ENCODE measurements at places on chromosomes 3 and 15.

DNA sequence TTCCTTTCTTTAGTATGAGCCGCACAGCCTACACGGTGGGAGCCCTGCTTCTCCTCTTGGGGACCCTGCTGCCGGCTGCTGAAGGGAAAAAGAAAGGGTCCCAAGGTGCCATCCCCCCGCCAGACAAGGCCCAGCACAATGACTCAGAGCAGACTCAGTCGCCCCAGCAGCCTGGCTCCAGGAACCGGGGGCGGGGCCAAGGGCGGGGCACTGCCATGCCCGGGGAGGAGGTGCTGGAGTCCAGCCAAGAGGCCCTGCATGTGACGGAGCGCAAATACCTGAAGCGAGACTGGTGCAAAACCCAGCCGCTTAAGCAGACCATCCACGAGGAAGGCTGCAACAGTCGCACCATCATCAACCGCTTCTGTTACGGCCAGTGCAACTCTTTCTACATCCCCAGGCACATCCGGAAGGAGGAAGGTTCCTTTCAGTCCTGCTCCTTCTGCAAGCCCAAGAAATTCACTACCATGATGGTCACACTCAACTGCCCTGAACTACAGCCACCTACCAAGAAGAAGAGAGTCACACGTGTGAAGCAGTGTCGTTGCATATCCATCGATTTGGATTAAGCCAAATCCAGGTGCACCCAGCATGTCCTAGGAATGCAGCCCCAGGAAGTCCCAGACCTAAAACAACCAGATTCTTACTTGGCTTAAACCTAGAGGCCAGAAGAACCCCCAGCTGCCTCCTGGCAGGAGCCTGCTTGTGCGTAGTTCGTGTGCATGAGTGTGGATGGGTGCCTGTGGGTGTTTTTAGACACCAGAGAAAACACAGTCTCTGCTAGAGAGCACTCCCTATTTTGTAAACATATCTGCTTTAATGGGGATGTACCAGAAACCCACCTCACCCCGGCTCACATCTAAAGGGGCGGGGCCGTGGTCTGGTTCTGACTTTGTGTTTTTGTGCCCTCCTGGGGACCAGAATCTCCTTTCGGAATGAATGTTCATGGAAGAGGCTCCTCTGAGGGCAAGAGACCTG is 13.2 kb downstream of the GREM1 start:
- peak; percentile 68 for DNase-seq

GRCh38 chr15:70633103-70633831 is 130.1 kb downstream of the UACA start:
- DNase-seq: no peak

GRCh38 chr3:183181606-183182005 is 19.1 kb upstream of the LAMP3 start:
- no peak for DNase-seq

DNA sequence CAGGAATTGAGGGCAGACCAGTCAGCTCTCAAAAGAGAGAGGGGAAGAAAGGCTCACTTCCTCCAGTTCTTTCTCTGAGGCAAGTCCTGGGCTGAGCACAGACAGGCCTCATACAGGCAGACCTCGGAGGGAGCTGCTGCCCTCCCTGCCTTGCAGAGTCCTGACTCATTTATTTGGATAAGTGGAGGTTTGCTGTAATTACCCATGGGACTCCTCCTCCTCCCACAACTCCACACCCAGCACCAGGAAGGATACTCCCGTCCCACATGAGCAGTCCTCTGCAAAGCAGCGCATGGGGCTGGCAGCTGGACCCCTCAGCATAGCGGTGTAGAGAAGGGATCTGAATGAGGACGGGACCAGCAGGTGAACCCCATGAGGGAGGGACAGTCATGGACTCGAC is 13.4 kb upstream of the SCN10A start:
- no peak for DNase-seq

GRCh38 chr3:71269906-71270305 is 313.6 kb downstream of the FOXP1 start:
- peak; percentile 29 for DNase-seq

- no peak for DNase-seq
Measured at GRCh38 chr15:67161412-67161811, 93.0 kb downstream of the AAGAB start.

DNA sequence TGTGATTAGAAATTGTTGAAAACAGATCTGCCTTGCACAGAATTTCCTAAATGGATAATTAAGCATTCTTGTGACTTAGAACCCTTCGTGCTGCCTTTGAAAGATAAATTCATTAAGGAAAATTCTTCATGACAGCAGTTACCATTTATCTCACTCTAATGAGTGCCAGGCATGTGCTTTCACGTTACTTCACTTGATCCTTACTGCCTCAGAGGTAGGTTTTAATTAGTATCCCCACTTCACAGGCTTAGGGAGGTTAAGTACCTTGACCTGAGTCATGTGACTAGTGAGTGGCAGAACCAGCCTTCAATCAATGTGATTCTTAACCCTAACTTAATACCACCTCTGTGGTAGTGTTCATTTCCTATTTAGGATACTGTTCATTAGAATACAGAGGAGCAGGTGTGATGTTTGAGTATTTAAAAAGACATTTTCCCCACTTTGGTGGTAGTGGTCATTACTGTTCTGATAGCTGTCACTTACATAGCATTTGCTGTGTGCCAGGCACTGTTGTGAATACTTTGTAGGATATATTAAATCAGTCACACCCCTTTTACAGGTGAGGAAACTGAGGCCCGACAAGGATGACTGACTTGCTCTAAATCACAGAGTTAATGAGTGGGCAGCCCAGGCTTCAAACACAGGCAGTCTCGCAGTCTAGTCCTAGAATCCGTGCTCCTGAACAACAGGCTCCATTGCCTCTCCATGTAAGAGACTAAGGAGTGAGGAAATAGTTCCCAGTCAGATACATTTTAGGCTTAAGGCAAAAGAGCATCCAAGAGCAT is 57.9 kb downstream of the RLBP1 start:
- peak; percentile 94 for DNase-seq

- DNase-seq: no peak
Measured at GRCh38 chr3:171901615-171902312, 58.6 kb downstream of the TMEM212 start.
